Lower lobe of right lung (tissue), 2 donors: ENCODE measurements at places on chromosomes 4 and X. TPM values are rescaled to one million over a fixed set of nuclear protein-coding genes. Genes with fewer than 3 reads are reported as not detected.

- H3K27ac ChIP-seq = no peak overlapping the region
- H3K36me3 ChIP-seq = no peaks in the 10 kb centered on the region
- DNase-seq = no peak
Measured at GRCh38 chr4:106809076-106809475, 227.0 kb downstream of the DKK2 start.

GRCh38 chr4:141039156-141039555 is 94.1 kb downstream of the RNF150 start:
- H3K27me3 ChIP-seq = no peaks in the 10 kb centered on the region
- no peak overlapping the region for H3K4me3 ChIP-seq
- DNase-seq = no peak
- H3K27ac ChIP-seq = no peak overlapping the region
- no peaks in the 10 kb centered on the region for H3K4me1 ChIP-seq

DNA sequence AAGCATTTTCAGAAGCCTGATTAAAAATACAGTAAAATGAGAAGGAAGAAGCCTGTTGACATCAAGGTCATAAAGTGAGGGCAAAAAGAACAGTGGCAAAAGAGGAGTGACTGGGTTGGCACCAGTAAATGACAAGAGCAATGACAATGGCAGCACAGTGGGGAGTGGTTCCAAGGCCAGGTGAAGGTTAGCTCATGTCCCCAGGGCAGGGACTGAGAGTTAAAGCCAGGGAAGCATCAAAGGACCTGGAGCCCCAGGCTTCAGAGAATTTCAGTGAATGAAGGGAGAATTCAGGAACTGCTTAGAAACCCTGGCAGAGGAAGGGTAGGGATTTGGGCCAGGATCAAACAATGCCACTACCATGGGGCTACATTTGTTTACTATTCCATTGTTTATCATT is 8.8 kb upstream of the PIGA start:
- no peaks in the 10 kb centered on the region for H3K4me1 ChIP-seq
- H3K4me3 ChIP-seq = no peak overlapping the region

Gene HMGN5
- 2.9 TPM for total RNA-seq

DNA sequence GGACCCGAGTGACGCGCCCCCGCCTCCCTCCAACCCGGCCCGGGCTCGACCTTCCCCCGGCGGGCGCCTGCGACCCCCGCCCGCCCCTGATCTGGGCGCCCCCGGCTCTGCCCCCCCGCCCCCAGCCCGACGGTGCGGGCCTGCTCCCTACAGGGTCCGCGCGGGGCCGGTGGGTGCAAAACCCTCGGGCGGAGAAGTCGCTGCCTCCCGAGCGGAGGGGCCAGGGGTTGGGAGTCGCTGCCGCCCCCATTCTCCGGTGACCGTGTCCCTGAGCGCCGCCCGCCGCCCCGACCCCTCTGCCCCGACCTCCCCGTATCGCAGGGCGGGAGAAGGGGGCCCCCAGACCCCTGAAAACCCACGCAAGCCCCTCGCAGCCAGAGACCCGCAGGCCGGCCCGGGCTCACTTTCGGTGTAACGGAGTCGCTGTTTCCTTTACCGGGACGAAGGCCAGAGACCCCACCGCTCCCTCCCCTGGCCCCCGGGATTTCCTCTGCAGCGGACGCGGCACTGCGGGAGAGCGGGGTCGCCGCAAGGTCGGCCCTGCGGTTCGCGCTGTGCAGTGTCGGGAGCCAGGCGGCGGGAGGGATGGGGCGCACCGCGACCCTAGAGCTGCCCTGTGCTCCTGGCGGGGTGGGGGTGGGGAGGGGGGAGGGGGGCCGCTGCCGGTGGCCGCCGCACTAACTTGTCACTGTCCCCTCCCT is 729 bp upstream of the CPLX1 start:
- H3K27ac ChIP-seq = no peak overlapping the region
- no peak overlapping the region for H3K4me3 ChIP-seq
- peaks cover 72% of the 10 kb centered on the region for H3K27me3 ChIP-seq
- no peaks in the 10 kb centered on the region for H3K36me3 ChIP-seq

DNA sequence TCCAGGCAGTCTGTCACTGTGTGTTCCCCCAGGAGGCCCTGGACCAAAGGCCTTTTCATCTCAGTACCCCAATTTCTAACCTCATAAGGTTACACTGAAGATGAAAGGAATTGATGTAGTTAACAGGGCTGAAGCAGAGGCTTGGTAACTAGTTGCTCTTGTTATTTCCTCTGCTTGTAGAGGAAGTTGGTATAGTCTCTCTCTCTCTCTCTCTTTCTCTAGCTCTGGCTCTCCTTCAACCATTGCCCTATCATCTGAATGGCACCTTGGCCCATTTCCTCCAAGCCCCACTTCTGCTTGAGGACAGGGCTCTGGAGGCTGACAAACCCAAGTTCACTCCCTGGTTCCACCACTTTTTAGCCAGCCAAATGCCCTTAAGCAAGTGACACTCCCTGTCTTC is 96.1 kb downstream of the MAMLD1 start:
- no peaks in the 10 kb centered on the region for H3K36me3 ChIP-seq
- no peaks in the 10 kb centered on the region for H3K4me1 ChIP-seq
- DNase-seq = no peak
- H3K4me3 ChIP-seq = no peak overlapping the region
- H3K27ac ChIP-seq = no peak overlapping the region
- H3K27me3 ChIP-seq = no peaks in the 10 kb centered on the region

Gene UCP1
- total RNA-seq = not detected

DNA sequence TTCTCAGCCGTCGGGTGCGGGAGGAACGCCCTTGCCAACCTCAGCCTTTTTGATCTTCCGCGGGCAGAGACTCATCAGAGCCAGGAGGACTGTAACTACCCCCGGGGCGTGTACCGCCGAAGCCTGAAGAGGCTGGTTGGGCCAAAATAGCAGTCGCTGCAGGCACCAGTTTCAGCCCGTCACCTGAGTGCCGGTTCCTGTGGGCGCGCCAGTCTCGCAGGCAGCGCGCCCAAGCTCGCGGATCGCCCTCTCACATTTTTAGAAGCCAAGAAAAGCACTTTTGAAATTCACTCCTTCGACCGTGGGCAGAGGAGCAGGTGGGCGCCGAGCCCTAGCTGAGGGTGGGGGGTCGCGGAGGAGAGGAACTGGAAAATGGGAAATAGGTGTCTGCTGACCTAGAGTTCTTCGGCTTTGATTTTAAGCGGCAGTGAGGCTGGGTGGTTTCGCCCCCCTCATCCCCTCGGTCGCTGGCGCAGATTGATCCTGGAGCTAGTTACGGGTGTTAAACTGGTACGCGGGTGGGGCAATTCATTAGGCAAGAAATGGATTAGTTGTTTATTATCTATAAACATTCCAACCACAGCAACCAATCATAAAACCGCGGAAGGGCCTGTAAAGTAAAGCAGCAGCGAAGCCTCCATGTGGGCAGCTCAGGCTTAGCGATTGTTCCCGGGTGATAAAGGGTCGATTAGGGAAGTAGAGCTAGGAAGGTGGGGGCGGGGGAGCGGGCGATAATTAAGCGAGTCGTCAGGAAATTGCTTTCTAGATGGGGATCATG is 69.2 kb downstream of the FBXO8 start:
- no peak overlapping the region for H3K4me3 ChIP-seq
- DNase-seq = no peak
- no peaks in the 10 kb centered on the region for H3K36me3 ChIP-seq
- peaks cover 94% of the 10 kb centered on the region for H3K27me3 ChIP-seq

- no peaks in the 10 kb centered on the region for H3K36me3 ChIP-seq
- H3K27me3 ChIP-seq = no peaks in the 10 kb centered on the region
- no peak overlapping the region for H3K27ac ChIP-seq
- H3K4me3 ChIP-seq = no peak overlapping the region
Measured at GRCh38 chr4:159296061-159296460, 193.2 kb downstream of the RAPGEF2 start.

Gene FAM53A
- 1.7 TPM for total RNA-seq

Gene MFAP3L
- total RNA-seq = 7.2 TPM

DNA sequence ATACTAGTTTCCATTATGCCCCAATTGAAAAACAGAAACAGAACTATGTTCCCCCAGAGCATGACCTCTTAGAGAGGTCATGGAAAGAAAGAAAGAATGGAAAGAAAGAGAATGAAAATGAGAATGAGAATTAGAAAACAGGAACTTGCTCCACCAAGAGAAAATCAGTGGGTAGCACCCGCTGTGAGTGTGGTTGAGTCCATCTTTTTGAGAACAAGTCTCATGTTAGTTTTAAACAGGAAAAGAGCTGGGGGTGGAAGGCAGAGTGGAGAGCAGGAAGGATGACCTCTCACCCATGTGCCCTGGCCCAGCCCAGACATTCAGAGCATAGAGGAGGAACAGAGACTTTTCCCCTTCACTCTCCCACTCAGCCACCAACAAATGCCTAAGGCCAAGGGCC is 4.9 kb downstream of the GSX2 start:
- no peak for DNase-seq
- no peak overlapping the region for H3K27ac ChIP-seq
- peaks cover 97% of the 10 kb centered on the region for H3K27me3 ChIP-seq
- no peak overlapping the region for H3K4me3 ChIP-seq
- no peaks in the 10 kb centered on the region for H3K36me3 ChIP-seq
- H3K4me1 ChIP-seq = peaks cover 43% of the 10 kb centered on the region

GRCh38 chr4:110474481-110474880 is 1.5 kb upstream of the ENPEP start:
- peaks cover 4% of the 10 kb centered on the region for H3K27me3 ChIP-seq
- H3K4me1 ChIP-seq = no peaks in the 10 kb centered on the region
- H3K36me3 ChIP-seq = no peaks in the 10 kb centered on the region
- H3K4me3 ChIP-seq = no peak overlapping the region

- H3K4me1 ChIP-seq = peaks cover 14% of the 10 kb centered on the region
- H3K36me3 ChIP-seq = no peaks in the 10 kb centered on the region
- peak; percentile 65 for DNase-seq
- peak overlapping the region; percentile 84 for H3K4me3 ChIP-seq
- peak overlapping the region; percentile 88 for H3K27ac ChIP-seq
Measured at GRCh38 chr4:141636771-141637460, 533 bp downstream of the IL15 start.

GRCh38 chr4:57865264-57865663 is 755.1 kb upstream of the IGFBP7 start:
- no peaks in the 10 kb centered on the region for H3K36me3 ChIP-seq
- no peaks in the 10 kb centered on the region for H3K4me1 ChIP-seq
- H3K4me3 ChIP-seq = no peak overlapping the region

GRCh38 chrX:131818297-131818936 is 204.7 kb upstream of the STK26 start:
- H3K27me3 ChIP-seq = no peaks in the 10 kb centered on the region
- no peaks in the 10 kb centered on the region for H3K4me1 ChIP-seq
- no peaks in the 10 kb centered on the region for H3K36me3 ChIP-seq
- DNase-seq = no peak

Gene ARL9
- total RNA-seq = not detected

DNA sequence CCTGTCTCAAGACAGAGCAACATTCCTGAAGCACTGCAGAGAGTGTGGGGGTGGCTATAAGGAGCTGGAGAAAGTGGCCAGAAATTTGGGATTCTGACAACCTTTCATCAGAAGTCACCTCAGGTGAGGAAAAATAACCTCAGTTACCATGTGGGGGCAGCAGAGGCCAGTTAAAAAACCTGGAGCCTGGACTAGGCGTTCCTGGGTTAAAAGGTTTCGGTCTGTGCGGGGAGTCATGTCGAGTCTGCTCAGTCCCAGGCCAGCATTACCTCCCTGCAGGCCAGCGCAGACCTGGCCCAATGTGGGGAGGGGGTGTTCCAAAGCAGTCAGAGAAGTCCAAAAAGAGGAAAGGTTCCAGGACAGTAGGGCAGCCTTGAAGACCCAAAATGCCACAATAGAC is 10.9 kb upstream of the NALF2 start:
- H3K4me1 ChIP-seq = no peaks in the 10 kb centered on the region
- H3K36me3 ChIP-seq = no peaks in the 10 kb centered on the region
- DNase-seq = no peak

Gene DRP2
- not detected for total RNA-seq

Gene TNMD
- total RNA-seq = not detected

- no peak for DNase-seq
- no peaks in the 10 kb centered on the region for H3K36me3 ChIP-seq
- H3K4me3 ChIP-seq = no peak overlapping the region
Measured at GRCh38 chrX:151902813-151903591, 9.7 kb upstream of the MAGEA4 start.

DNA sequence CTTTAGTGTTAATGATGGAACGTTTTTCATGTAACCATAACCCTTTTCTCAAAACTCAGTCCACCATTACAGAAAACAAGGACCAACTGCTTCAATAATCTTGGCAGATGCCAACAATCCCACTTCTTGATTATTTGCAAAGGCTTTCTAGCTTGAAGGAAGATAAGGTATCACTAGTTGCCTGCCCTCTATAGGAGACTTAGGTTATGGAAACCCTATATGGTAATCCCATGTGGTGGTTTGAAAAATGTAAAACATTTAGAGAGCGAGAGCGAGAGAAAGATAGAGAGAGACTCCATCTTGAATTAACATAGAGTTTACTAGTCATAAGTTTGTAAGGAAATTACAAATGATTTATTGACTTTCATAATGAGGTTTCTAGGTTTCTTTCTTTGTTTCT is 1627.5 kb upstream of the TENM3 start:
- H3K27me3 ChIP-seq = no peaks in the 10 kb centered on the region
- no peaks in the 10 kb centered on the region for H3K36me3 ChIP-seq
- no peak overlapping the region for H3K27ac ChIP-seq
- DNase-seq = no peak
- H3K4me3 ChIP-seq = no peak overlapping the region

- peaks cover 50% of the 10 kb centered on the region for H3K4me1 ChIP-seq
- peak; percentile 61 for DNase-seq
- H3K4me3 ChIP-seq = no peak overlapping the region
- H3K27ac ChIP-seq = no peak overlapping the region
Measured at GRCh38 chr4:6788123-6788522, 5.6 kb downstream of the KIAA0232 start.

GRCh38 chr4:183924362-183925044 is 19.4 kb downstream of the STOX2 start:
- H3K27ac ChIP-seq = no peak overlapping the region
- no peak overlapping the region for H3K4me3 ChIP-seq
- no peaks in the 10 kb centered on the region for H3K27me3 ChIP-seq
- H3K4me1 ChIP-seq = no peaks in the 10 kb centered on the region
- no peak for DNase-seq

- H3K27ac ChIP-seq = no peak overlapping the region
- no peak for DNase-seq
- H3K27me3 ChIP-seq = no peaks in the 10 kb centered on the region
- peaks cover 8% of the 10 kb centered on the region for H3K36me3 ChIP-seq
- no peaks in the 10 kb centered on the region for H3K4me1 ChIP-seq
Measured at GRCh38 chrX:7102119-7102518, 45.4 kb upstream of the STS start.

GRCh38 chr4:74934888-74935287 is 2.0 kb downstream of the PARM1 start:
- no peaks in the 10 kb centered on the region for H3K36me3 ChIP-seq
- H3K4me3 ChIP-seq = peak overlapping the region; percentile 59
- DNase-seq = no peak
- H3K27me3 ChIP-seq = peaks cover 22% of the 10 kb centered on the region
- H3K27ac ChIP-seq = no peak overlapping the region
- peaks cover 21% of the 10 kb centered on the region for H3K4me1 ChIP-seq

DNA sequence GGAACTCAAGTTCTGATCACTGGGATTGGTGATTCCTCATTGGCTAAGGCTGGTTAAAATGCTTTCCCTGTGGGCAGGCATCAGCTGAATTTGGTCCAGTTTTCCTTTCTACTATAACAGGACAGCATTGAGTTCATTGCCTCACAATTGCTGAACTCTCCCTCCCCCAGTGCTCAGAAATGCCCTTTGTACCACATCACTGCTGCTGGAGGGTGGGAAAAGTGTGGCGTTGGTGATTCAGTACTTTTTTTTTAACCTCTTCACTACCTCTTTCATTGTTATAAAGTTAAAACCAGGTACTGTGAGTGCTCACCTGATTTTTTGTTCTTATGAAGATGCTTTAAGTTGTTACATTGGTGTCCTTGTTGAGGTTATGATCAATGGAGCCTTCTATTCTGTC is 69.3 kb upstream of the IL2 start:
- DNase-seq = no peak
- H3K27ac ChIP-seq = no peak overlapping the region
- H3K36me3 ChIP-seq = no peaks in the 10 kb centered on the region
- H3K4me3 ChIP-seq = no peak overlapping the region
- no peaks in the 10 kb centered on the region for H3K4me1 ChIP-seq
